ENCODE measurements at places on chromosomes 12 and 14.

DNA sequence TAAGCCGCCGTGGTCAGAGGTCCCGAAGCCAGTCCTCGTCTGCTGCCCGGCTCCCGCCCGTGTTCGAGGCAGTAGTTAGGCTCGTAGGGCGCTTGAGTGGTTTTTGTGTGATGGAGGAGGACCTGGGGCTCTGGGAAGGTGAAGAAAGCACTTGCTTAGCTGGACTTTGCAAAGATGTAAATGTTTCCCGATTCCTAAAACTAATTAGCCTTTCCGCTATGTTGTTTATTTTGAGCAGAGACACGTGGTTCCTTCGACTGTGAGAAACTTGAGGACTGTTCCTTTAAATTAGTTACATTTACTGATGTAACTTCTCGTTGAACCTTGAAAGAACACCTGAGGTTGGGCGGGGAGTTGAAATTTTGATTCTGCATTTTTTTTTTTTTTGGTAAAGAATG is 33.9 kb downstream of the MIA2 start:
- no peak for DNase-seq

- DNase-seq, result no peak
Measured at GRCh38 chr14:32200368-32201192, 1.3 kb upstream of the RNU6-7 start.

DNA sequence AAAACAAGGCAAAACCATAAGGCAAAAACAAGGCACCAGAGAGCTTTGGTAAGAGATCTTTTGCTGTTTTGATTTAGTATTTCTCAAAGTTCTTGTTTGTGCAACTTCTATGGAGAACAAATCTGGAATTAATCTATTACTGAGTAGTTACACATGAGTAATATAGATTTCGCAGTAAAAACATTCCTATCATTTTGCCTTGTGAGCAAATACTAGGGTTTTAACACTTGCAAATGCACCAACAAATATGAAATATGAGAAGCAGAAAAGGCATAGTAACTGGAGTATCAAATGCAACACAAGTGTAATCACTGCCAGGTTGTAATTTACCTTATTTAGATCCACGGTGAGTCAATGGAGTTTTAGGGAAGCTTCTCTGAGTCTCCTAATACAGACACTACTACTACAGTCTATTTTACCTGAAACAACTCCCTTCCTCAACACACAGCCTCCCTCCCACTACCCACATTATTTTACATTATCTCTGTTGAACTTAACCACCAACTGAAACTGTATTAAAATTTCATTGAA is 324.1 kb downstream of the FLRT2 start:
- DNase-seq, result no peak

DNA sequence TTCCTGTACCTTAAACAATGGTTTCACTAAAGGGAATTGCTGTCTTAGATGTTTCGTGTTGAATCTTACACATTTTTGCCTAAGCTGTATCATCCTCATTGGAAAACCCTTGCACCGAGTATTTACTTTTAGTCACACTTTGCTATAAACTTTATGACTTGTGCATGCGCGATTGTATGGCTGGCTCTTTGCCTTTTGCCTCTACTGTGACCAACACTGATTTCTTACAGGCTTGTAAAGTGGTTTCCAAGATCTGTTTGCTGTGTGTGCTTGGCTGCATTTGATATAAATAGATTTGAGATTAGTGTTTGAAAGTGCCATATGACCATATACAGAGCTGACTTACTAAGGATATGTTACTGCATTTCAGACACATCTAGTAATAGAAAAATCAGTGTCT is 40.5 kb downstream of the RASSF3 start:
- no peak for DNase-seq

GRCh38 chr12:126492181-126492580 is 1426.9 kb downstream of the AACS start:
- no peak for DNase-seq

DNA sequence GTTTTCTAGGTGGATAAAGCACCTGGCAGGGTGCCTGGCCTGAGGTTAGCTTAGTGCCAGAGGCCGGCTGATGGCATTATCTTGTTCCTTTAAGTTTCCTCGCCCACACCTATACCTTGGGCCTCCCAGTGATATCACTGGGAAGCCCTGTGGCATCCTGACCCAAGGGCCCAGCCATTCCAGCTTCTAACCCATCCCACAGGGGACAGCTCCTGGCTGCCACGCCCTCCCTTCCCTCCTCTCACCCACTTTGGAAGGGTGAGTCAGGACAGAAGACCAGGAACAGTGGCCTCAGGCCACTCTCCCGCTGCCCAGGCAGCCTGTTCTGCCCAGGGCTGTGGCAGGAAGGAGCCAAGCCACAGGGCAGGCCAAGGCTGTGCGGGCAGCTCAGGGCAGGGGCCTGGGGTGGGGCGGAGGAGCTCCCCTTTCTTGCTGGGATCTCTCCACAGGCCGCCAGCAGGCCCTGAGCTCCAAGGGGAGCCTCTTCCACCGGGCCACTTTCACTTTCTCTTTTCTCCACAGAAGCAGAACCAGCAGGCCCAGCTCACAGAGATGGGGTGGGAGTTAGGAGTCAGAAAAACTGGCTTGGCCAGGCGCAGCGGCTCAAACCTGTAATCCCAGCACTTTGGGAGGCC is 75.1 kb downstream of the IRF2BPL start:
- no peak for DNase-seq

GRCh38 chr12:97301576-97301975 is 161.0 kb upstream of the RMST start:
- DNase-seq, result no peak

Measured in stimulated activated CD4-positive, alpha-beta T cell treated with anti-CD3 and anti-CD28 coated beads, Interleukin-12 subunit alpha, Interleukin-12 subunit beta, amount 100 ng/mL, for 48 hours (primary cell).